ENCODE measurements at places on chromosomes 2 and 18.

GRCh38 chr2:26756337-26756736 lies 7.7 kb upstream of the SLC35F6 start:
- DNase-seq = no peak

GRCh38 chr18:3455907-3456685 lies 6.1 kb downstream of the TGIF1 start:
- no peak for DNase-seq

DNA sequence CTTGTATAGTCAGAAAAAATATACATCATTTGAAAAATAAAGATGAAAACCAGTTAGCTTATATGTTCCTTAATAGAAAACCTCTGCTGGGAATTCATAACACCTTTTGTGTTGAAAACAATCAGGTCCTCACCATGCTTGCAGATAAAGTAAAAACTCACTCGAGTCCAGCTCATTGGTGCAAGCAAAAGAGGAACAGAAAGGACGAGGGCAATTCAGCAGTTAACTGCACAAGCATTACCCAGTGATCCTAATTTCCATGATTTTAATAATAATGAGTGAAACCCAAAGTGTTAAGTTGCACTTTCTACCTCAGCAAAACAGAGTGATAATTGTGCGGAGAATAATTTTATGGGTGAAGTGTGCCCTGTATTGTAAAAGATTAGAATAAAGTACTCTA lies 839.9 kb downstream of the BCL11A start:
- DNase-seq = no peak

- no peak for DNase-seq
These were observed 92.0 kb upstream of the CYP1B1 start for GRCh38 chr2:38167968-38168350.

GRCh38 chr2:238465487-238466242 lies 38.9 kb downstream of the ASB1 start:
- DNase-seq = no peak

DNA sequence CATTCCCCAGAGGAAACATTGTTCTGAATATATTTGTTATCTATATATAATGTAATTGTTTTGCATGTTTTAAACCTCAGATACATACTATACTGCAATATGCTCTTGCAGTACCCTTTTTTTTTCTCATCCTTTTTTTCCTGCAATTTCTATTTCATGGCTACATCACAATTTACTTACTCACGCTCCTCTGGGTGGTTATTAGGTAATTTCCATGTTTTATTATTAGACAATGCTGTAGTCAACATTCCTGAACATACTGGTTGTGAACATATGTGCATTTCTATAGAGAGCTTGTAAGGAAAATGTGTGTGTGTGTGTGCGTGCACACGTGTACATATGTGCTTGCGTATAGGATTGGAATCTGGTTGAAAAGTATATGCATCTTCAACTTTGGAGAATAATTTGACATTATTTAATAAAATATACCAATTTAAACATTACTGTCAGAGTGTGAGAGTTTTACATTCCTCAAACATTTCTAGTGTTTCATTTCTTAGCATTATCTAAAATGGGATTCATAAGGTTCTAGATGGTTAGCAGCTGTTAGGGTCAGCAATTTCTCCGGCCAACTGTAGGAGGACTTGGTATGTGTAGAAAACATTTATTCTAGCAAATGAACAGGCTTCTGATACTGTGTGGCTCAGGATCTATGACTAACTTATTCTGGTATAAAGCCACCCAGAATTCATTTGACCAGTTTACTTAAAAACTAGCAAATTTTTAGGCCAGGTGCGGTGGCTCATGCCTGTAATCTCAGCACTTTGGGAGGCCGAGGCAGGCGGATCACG lies 22.4 kb downstream of the NCOA1 start:
- no peak for DNase-seq

DNA sequence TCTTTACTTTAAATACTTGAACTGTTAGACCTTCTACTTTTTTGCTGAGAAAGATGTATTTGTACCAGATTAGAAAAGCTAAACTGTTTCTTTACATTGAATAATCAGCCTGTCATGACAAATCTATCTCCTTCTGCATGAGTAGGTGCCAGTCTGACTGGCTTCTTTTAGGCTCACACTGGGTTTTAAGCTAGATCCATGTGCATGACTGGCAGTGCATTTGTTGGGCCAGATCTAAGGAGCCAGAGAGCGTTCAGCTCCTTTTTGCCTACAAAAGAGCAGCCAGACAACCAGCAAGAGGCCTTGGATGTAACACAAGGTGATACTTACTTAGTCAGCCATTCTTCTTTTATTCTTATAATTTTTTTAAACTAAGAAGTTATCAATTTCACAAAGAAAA lies 82.0 kb upstream of the OTX1 start:
- no peak for DNase-seq

- DNase-seq = no peak
These were observed 45.3 kb upstream of the PSME4 start for GRCh38 chr2:54015798-54016699.

- DNase-seq = no peak
These were observed 440.8 kb upstream of the CDH20 start for GRCh38 chr18:60892441-60892840.

GRCh38 chr2:169301596-169302335 lies 60.6 kb downstream of the LRP2 start:
- DNase-seq = no peak

DNA sequence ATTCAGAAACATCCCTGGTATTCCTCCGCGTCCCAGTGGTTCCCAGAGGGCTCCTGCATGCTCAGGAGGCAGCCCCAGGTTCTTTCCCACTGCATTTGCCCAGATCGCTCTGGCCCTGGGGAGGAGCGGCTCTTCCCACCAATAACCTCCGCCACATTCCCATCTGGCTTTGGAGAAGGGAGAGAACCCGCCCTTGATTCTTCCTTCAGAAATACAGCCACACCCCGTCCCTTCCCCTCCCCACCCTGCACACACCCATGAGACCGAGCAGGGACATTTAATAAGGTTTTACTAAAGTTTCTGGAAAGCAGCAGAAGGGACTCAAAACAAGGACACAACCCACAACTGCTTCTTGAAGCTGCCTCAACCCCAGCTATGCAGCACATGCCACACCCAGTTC lies 21.9 kb downstream of the ARID5A start:
- DNase-seq = no peak

- no peak for DNase-seq
These were observed 131.6 kb upstream of the DOCK10 start for GRCh38 chr2:225173909-225174308.

GRCh38 chr2:138104071-138104470 lies 139.8 kb downstream of the HNMT start:
- no peak for DNase-seq

- DNase-seq = no peak
These were observed 408.5 kb downstream of the ZEB2 start for GRCh38 chr2:144111437-144111836.

- no peak for DNase-seq
These were observed 2.3 kb downstream of the DCAF17 start for GRCh38 chr2:171436307-171436706.

DNA sequence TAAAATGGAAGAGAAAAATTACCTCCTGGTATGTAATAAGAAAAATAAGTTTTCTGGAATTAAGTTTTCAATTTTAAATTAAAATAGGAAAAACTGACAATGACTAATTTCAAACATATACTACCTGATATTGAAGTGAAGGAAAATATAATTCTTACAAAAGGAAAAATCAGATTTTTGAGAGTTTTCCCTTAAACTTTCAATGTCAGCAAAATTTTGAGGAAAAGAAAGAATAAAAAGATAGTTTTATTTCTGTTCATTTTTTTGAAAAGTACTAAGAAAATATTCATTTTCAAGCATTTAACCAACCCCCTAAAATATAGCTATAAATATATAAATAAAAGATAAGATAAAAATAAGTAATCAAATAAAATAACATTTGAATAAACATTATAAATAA lies 87.1 kb downstream of the TMX3 start:
- no peak for DNase-seq

DNA sequence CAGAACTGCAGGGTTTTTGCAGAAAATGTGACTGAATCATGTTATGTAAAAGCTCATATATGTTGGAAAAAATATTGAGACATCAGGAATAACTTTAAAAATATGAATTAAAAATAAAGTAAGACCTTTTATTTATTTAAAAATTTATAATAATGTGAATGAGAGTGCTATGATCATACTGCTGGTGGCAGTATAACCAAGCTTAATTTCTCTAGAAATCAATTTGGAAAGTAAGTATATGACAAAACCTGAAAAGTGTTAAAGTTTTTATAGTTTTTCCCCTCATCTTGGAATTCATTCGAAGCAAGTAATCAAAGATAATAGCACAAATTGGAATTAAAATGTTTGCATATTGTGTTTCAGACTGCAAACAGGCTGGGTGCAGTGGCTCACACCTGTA lies 7.5 kb downstream of the SLC39A10 start:
- DNase-seq = no peak

- DNase-seq = no peak
These were observed 340.6 kb downstream of the PAX3 start for GRCh38 chr2:221958224-221958623.

GRCh38 chr18:42228581-42228980 lies 273.5 kb downstream of the PIK3C3 start:
- DNase-seq = no peak

- no peak for DNase-seq
These were observed 547.1 kb upstream of the ZEB2 start for GRCh38 chr2:145066856-145067548.

Data from activated naive CD4-positive, alpha-beta T cell (primary cell).